NCI-H460 (cell line): ENCODE measurements at places on chromosomes 4 and X. TPM values are rescaled to one million over a fixed set of nuclear protein-coding genes. Genes with fewer than 3 reads are reported as not detected.

DNA sequence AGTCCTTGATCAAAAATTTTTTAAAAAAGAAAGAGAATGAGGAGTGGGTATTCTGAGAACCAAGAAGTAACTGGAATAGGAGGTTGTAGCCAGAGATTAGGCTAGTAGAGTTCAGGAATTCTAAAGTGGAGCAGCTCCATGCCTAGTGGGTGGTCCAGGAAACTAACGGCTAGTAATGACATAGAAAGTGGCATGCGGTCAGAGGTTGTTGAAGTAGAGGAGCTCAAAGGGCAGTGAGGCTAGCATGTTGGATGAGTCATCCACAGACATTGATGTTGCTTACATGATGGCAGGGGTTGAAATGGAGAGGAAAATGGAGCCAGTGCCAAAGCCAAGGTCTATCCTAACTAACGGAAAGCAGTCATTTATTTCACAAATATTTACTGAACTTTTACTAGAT is 42.1 kb downstream of the TEX13B start:
- DNase-seq = no peak

AREG gene
- total RNA-seq = 6.8 and 7.0 TPM in 2 replicates

DNA sequence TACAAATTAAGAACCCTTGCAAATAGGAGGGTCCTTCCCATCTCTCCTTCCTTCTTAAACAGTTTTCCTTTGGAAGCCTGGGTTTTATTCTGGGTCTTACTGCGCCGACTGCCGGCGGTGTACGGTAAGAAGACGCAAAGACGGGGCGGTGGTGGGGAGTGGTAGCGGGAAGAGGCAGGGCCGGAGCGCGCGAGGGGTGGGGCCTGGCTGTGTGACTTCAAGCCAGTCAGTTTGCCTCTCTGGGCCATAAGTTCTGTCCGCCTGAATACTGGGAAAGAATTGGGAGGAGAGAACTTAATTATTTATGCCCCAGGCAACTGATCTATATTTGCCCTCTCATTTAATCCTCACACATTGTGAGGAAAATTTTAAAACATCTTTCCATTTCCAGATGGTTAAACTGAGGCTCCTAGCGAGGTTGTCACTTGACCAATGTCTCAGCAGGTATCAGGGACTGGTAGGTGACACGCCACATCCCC is 726 bp upstream of the KANTR start:
- DNase-seq = peak; percentile 82

- DNase-seq = no peak
Observed at GRCh38 chrX:148872881-148873280, 372.5 kb downstream of the AFF2 start.

SLC9A6 gene
- 15.4 and 18.0 TPM in 2 replicates for total RNA-seq

GAGE12E gene
- total RNA-seq = not detected in 2 replicates

DNA sequence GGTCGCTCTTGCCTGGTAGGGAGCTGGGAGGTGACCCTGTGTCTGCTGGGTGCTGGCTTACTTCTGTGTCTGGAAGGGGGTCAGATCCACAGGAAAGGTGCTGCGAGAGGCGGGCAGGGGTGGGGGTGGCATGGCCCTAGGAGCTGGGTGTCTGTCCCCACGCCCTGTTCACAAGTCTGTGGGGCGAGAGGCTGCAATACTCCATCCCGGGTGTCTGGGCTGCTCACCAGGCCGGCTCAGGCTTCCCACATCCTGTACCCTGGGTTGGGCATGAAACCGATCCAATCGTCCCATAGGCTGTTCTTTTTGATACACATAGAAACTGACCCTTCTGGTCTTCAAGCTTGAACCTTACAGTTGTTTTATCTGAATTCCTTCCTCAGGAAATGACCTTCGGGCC is 993 bp upstream of the CTAG2 start:
- DNase-seq = no peak

GRCh38 chrX:119677654-119677981 is 15.3 kb downstream of the SEPTIN6 start:
- DNase-seq = no peak

ATP1B4 gene
- not detected in 2 replicates for total RNA-seq

- DNase-seq = no peak
Observed at GRCh38 chr4:20723463-20723862, 23.2 kb downstream of the PACRGL start.

DNA sequence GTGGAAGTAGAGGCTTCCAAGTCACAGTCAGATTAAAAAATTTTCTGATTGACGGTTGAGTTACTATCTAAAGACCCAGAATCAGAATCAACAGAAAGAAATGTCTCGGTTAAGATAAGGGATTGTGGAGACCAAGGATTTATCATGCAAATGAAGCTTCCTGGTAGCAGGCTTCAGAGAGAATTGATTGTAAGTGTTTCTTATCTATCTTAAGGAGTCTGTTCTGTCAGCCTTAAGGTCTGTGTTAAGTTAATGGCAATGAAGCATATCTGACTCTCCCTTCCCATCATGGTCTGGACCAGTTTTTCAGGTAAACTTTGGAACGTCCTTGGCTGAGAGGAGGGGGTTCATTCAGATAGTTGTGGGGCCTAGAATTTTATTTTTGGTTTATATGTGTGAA is 780.2 kb downstream of the FAM133A start:
- no peak for DNase-seq

DNA sequence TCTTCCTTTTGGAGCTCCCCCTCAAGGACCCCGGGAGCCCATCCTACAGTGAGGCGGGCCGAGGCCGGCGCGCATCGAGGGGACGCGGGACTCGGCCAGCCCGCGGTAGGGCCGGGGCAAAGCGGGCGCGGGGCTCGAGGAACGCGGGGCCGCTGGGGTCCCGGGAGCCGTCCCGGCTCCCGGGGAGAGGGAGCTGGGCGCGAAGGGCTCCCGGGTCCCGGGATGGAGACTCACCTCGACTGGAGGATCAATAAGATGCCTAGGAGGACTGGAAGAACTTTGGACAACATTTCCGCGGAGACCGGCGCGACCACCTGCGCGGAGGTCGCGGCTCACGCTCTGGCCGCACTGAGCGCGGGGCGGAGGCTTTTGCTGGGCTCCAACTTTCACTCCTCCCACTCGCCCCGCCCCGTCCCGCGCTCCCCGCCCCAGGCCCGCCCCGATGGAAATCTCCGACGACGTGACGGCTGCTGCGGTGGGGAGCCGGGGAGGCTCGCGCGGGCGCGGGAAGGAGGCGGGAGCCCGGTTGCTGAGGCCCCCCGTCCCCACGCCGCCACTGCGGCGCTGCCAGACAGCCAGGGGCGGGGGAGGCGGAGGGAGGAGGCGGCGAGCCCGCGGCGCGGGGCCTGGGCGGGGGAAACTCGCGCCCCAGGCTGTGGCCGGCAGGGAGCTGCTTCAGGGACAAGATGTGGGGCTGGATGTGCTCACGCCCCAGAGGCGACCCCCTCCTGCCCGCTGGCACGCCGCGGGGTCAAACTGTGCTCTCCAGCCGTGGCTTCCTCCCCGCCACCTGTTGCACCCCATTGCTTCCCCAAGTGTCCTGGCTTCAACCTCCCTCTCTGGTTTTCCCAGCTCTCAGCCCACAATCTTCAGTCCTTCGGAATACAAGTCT is at the start of gene GABRE:
GABRE (minus strand) TSS at position 341 of the 892 bp plus-strand sequence; CDS start at position 290, 51 bp downstream.
- DNase-seq = peak; percentile 49

SSX4 gene
- total RNA-seq = not detected in 2 replicates

GRCh38 chr4:20393486-20394100 is 141.9 kb downstream of the SLIT2 start:
- no peak for DNase-seq

SPIN2A gene
- total RNA-seq = 0.35 TPM in 1 of 2 replicates, not detected in the other

DNA sequence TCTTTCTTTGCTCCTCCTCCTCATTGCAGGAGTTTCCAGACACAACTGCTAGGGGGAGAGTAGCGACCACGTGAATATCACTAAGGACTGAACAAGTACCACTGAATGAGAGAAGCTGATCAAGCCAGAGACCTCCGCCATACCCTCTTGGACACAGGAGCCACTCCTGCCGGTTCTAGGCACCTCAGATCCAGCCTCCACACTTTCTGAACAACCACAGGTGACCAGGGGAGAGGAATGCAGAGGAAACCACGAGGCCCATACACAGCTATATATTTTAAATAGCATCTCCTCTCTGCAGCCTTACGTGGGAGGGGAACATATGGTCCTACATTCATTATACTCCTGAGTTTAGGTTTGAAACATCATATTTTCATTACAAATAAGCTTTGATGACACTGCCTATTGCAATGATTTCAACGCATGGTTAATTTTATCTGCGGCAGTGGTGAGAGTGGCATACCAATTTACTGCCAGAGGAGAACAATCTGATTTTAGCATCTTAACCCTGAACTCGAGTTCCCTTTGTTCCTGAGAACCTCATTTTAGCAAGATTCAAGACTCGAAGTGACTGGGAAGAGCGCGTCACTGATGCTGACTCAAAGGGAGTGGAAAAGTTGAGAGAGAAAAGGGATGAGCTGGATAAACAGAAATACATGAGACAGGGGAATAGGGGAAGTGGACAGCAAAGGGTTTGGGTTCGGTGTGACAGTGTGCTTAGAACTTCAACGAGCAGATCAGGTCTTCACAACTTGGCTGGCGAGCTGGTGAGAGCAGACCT is 231.7 kb upstream of the PPARGC1A start:
- DNase-seq = no peak

DNA sequence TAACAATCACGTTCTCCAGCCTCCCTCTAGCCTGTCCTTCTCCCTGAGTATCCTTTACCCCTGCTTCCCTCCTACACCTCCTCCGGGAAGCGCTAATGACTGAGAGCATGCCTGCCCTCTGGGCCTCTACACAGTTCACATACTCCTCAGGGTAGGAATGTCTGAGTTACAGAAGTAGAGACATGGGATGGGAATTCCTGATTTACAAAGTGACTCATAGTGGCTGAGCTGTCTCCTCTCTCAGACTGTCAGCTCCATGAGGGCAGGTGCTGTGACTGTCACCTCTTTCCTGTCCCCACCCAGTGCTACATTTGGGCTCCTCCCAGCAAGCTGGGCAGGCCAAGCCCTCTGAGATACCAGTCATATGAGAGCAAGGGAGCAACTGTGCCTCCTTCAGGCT is 2.6 kb downstream of the LAS1L start:
- DNase-seq = no peak

DNA sequence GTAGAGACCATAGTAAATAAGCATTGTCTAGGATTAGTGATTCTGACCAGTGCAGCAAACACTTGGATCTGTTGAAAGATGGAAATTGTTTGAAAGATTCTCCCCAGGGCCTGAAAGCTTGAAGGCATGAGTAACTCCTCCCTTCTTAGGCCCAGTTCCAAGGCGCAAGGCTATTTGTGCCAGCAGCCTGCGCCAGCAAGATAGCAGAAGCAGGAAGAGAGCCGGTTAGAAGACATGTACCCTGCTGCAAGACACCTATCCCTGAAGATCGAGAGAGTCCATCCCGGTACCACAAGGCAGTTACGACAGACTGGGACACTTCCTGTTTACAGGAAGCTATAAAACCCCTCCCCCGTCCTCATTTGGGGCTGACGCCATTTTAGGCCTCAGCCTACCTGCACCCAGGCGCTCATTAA is 72.4 kb upstream of the JADE1 start:
- no peak for DNase-seq

DNA sequence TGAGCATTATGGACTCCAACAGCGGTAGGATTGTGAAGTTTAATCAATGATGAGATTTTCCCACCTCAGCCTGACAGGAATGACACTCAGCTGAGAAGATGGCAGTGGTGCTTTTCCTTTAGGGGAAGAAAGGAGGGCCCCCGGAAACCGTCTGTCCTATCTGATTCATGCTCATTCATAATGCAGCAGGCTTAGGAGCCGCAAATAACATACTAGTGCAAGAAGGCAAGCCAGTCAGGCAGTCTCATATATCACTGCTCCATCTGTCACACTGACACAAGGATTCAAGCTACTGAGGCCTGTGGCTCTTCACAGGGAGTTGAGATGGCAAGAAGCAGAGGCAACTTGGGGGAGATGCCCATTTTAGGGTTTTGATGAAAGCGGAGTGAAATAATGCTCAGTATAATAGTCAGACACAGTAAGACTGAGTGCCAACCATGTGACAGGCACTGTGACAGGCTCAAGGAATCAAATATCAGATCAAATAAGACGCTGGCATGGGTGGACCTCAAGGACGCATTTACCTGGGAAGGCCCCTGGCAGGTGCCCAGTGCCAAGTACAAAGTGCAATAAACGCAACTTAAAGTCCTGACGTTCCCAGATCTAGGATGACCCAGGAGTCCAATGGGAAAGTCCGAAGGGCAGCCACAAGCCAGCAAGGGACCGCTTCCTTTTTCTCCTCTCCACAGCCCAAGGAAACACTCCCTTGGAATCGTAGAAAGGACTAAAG is 63.4 kb downstream of the FHDC1 start:
- DNase-seq = peak; percentile 63

COX7B2 gene
- not detected in 2 replicates for total RNA-seq

DNA sequence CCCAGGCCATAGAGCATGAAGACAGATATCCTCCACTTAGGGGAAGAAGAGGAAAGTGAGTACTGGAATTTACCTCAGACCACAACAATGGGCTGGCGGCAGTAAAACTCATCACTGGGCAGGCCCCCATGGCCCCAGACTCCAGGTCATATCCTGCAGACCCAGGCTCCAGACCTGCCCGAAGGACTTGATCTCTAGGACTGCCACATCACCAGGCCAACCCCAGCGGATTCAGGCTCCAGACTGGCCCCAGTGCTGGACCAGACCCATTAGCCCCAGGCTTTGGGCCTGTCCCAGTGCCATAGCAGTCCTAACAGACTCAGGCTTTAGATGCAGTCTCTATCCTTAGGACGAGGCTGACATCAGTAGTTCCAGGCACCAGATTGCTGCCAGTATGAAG is 190.6 kb downstream of the DLG3 start:
- no peak for DNase-seq

DNA sequence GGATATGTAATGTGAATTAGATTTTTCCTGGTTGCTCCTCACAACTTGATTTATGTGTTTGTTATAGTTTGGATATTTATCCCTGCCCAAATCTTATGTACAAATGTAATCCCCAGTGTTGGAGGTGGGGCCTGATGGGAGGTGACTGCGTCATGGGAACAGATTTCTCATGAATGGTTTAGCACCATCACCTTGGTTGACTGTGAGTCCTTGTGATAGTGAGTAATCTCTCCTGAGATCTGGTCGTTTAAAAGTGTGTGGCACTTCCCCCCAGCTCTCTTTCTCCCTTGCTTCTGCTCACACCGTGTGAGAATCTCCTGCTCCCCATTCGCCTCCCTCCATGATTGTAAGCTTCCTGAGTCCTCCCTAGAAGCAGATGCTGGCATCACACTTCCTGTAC is 2.2 kb downstream of the MID2 start:
- DNase-seq = no peak

HPGD gene
- 0.26 and 1.1 TPM in 2 replicates for total RNA-seq

IL13RA2 gene
- total RNA-seq = 24.2 and 24.5 TPM in 2 replicates

GRCh38 chrX:134963041-134963440 is 27.8 kb upstream of the SMIM10 start:
- no peak for DNase-seq

GRCh38 chr4:86670298-86670697 is 76.2 kb downstream of the PTPN13 start:
- no peak for DNase-seq

KLHL4 gene
- 5.2 and 5.8 TPM in 2 replicates for total RNA-seq

HSFX1 gene
- 0.20 TPM in 1 of 2 replicates, not detected in the other for total RNA-seq

DNA sequence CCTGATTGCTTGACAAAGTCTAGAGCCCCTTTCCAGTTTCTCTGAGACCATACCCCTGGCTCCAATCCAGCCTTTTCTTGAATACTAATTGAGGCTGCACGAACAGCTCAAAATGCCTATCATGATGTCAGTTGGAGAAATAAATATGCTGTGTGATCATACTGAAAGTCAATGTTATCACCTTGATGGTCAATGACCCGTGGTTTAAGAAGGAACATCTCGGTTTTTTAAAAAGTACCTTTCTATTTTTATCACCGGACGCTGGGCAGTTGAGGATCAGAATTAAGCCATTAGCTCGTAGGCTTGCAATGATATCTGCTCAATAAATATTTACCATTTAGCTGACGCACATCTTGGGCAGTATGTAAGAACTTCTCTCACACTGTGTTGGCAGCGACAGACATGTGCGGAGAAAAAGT is 852 bp upstream of the WDR44 start:
- peak; percentile 90 for DNase-seq
